ENCODE measurements at places on chromosomes 11 and 22.

GRCh38 chr11:69211920-69212797 is 56.4 kb downstream of the SMIM38 start:
- DNase-seq, result no peak

- no peak for DNase-seq
Observed at GRCh38 chr11:45648931-45649330, 16.5 kb downstream of the CHST1 start.

GRCh38 chr22:42174062-42174461 is 43.5 kb upstream of the CYP2D6 start:
- DNase-seq, result no peak

- no peak for DNase-seq
Observed at GRCh38 chr11:65496304-65497140, 2.3 kb upstream of the MALAT1 start.

- no peak for DNase-seq
Observed at GRCh38 chr11:32963721-32964120, 52.0 kb upstream of the DEPDC7 start.

- DNase-seq, result no peak
Observed at GRCh38 chr11:103147627-103148026, 38.4 kb downstream of the DYNC2H1 start.

- no peak for DNase-seq
Observed at GRCh38 chr11:73192272-73192671, 25.8 kb upstream of the P2RY2 start.

DNA sequence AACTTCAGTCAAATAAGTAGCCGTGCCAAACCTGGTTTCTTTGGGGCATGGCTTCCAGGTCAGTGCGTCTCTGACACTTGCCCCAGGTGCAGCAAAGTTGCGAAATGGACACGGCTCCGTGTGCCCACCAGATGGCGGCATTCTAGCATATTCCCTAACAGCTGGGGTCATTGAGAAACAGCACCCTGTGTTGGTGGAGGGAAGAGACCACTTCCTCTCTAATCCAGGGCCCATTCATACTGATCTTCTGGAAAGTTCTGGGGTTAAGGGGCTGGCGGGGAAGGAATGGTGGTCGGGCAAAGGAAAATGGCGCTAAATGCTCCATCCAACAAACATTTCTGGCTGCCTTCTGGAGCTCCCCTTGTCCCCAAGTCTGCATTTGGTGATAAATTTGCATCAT is 141.2 kb upstream of the TIMP3 start:
- no peak for DNase-seq

DNA sequence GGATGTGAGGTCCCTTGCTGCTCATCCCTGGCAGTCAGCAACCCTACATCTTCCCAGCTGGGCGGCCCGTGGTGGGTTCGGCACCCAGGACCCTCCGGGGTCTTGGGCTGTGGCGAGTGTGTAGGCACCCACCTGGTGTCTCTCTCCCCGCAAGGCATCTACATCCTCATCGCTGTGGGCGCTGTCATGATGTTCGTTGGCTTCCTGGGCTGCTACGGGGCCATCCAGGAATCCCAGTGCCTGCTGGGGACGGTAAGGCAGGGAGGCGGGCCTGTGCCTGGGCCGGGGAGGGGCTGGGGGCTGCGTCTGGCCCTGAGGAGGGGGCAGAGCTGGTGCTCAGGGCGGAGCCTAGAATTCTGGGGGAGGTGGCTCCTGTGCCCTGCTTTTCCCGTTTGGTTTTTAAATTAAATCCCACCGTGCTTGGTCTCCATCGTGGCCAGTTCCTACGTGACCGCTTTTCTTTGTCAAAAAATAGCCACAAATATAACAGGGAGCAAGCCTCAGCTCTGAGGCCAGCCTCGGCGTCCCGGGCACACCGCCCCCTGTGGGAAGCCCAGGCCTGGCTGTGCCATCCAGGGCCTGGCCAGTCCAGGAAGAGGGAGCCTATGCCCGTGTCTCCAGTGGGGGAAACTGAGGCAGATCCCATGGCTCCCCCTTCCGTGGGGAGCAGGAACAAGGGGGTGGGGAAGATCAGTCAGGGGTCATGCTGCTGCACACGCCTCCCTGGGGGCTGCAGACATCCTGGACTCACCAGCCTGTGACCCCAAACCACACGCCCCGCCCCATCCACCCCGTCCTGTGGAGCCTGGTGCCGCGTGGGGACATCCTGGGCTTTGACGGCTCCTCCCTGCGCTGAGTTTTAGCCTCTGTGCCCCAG is 6.4 kb upstream of the TSSC4 start:
- DNase-seq, result no peak

GRCh38 chr11:45657496-45658260 is 7.7 kb downstream of the CHST1 start:
- no peak for DNase-seq

- DNase-seq, result peak; percentile 15
Observed at GRCh38 chr11:57349491-57350274, 11.5 kb downstream of the P2RX3 start.

DNA sequence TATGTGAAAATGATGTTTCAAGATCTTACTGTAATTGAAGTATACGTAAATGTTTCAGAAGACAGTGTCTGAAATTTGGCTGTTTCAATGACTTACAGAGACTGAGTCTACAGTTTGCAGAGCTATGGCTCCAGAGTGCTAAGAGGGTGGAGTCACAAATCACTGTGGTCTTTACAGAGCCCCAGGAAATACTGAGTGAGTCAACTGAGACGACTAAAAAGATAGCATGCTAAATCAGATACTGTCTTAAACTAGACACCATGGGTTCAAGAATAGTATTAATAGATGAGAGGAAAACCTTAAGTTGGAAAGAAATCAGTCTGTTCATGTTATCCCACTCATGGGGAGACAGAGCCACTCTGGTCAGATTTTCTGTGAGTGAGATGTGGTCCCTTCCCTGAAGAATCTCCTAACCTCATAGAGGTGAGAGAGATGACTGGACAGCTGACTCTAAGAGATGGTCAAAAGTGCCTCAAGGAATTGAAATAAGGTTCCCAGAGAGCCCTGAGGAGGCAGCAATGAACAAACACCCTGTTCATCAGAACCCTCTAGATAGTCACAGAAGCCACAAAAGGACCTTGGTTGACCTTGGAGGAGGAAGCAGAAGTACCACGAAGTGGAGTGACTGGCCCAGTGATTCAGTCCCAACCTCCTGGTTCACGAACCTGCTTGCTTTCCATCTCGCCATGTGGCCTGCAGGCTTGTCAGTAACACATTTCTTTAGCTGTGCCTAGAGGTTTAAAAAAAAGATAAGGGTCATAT is 30.2 kb downstream of the C11orf91 start:
- DNase-seq, result no peak

- no peak for DNase-seq
Observed at GRCh38 chr11:94379613-94380012, 21.6 kb downstream of the GPR83 start.

- no peak for DNase-seq
Observed at GRCh38 chr11:132445859-132446291, 1075.5 kb downstream of the NTM start.

DNA sequence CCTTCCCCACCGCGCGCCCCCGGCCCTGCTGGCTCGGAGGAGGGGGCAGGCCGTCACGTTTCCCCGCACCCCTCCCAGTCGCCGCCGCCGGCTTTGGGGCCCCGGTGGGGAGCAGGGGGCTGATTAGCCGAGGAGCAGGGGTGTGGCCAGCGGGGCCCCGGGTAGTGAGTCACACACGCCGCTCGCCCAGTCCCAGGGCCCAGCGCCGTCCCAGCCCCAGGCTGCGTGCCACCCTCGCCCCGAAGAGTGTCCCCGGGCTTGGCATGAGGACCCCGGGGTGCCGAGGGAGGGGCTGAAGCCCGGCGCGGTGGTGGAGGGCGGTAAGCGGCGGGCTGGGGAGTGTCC is 34.4 kb downstream of the PRDM11 start:
- no peak for DNase-seq

DNA sequence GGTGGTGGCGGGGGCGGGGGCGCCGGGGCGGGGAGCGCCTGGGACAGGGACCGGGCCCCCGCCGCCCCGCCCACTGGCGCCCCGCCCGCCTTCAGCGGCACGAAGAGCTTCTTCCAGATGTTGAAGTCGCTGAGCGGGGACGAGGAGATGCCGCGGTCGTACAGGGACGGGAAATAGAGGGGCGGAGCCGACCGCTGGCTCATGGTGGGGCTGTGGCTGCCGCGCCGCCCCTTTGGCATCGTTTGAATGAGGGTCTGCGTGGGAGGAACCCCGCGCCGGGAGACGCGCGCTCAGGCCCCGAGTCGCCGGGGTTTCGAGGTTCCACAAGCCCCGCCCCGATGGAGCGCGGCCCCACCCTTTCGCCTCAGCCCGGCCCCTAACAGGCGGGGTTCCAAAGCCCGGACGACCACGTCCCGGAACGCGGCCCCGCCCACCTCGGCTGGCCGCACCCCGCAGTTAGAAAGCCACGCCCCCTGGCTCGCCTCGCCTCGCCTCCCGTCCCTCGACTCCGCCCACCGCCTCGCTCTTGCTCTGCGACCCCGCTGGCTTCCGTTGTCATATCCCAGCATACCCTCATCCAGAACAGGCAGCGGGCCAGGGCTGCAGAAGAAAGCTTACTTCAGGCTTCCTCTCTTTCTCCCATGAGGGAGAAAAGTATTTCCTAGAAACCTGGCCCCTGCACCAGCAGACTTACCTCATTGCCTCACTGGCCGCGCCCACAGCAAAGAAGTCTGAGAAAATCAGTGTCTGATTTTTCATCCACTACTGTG is at the start of gene C11orf91:
Gene C11orf91, minus strand, starts transcription at position 325 of the 770 bp plus-strand sequence. Its CDS starts 86 bp downstream, at position 239.
- peak; percentile 90 for DNase-seq

- no peak for DNase-seq
Observed at GRCh38 chr11:35981581-35981980, 37.7 kb downstream of the LDLRAD3 start.

DNA sequence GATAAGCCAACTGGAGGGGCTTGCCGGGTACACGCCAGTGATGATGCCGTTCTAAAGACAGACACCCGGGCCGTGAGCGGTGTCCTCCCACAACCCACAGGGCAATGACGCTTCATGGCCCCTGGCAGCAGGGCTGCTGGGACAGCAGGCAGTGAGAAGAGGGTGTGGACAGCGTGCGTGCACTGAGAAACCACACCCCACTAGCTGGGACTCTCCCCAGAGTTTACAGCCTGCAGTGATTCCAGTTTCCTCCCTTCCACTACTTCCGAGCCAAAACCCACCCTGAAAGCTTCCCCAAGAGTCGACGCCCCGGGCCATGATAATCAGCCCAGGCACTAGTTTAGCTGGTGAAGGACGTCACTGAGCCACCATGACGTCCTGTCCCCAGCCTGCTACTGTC is 29.2 kb downstream of the CPT1A start:
- no peak for DNase-seq

GRCh38 chr22:29470159-29470855 is 9.7 kb upstream of the NEFH start:
- peak; percentile 38 for DNase-seq

GRCh38 chr11:108498046-108498815 is at the start of gene POGLUT3:
POGLUT3 (minus strand) TSS chr11:108498384; CDS start chr11:108498366, 18 bp downstream.
- DNase-seq, result no peak

GRCh38 chr22:44067901-44068300 is 43.8 kb downstream of the PARVB start:
- DNase-seq, result no peak

GRCh38 chr11:28684011-28684586 is 575.9 kb downstream of the METTL15 start:
- DNase-seq, result no peak

- DNase-seq, result no peak
Observed at GRCh38 chr11:120219232-120219937, 8.6 kb downstream of the OAF start.

DNA sequence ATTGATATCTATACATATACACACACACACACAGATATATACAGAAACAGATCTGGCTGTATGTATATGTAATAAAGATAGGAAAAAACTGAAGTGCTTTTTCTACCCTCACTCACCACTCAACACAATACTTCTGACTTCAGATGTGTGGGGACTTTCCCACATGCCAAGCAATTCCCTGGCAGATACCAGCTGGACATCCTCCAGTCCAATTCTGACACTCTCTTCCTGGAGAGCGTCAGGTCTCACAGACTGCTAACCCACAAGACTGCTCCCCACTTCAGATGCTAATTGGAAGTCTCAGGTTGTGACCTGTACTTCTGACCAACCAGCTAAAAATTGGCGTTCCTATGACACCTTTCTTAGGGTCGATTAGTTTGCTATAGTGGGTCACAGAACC is 140.6 kb downstream of the ATG16L2 start:
- no peak for DNase-seq

DNA sequence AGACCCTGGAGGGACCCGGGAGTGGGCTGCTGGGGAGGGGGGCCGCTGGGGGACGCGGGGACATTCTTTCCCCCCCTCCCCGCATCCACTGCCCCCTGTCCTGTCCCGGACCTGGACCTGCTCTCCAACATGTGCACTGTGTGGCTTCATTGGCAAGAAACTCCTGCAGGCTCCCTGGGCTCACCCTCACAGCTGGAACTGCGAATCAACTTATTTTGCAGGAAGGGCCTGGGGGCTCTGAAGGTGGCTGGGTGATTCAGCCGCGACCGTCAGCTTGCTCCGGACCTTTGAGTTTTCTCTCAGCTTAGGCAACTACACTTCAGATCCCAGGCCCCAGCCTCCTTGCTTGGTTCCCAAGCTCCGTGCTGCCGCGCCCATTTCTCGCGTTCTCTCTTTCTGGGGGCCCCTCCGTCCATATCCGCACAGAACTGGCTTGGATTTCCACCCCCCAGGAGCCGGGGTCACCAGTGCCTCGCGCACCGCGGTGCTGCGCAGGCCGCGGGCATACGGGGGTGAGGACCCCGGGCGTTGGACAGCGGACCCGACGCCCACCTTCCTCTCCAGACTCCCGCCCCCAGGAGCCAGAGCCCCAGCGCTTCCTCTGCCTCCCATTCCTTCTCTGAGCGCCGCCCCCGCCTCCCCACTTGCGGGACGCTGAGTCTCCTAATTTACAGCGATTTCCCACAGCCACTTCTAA is 471 bp upstream of the AHNAK start:
- DNase-seq, result no peak

DNA sequence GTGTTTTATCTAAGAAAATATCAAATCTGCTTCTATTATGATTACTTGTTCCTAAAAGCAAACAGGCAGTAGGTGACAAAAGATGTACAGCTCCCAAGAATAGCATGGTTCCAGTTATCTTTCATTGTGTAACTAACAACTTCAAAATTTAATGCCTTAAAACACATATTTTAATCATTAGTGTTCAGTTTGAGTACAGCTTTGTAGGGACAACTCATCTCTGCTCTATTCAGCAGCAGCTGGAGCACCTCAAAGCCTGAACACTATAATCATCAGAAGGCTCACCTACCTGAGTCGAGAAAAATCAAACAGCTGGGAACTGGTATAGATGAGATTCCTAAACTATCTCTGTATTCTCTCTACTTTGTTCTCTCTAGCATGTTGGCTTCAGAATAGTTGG is 24.3 kb upstream of the OR5B12 start:
- DNase-seq, result no peak

DNA sequence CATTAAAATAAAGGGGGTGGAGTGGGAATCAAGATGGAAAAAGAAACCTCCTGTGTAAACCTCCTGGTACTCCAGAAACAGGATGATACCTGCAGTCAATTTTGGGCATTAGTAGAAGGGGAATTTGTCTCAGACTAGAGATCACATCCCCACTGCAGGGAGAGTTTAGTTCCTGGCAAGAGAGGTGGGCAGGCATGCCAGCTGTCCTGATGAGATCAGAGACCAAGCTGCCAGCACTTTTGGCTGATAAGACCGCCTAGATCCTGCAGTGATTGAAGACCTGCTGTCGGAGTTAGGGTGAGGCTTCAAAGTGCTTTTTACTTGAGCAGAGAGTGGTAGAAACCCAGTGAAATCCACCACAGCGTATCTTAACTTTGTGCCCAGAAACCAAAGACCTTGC is 29.7 kb upstream of the NELL1 start:
- DNase-seq, result no peak

GRCh38 chr11:87031433-87032170 is 6.1 kb upstream of the TMEM135 start:
- no peak for DNase-seq
